ENCODE measurements at places on chromosomes 3 and 15.

DNA sequence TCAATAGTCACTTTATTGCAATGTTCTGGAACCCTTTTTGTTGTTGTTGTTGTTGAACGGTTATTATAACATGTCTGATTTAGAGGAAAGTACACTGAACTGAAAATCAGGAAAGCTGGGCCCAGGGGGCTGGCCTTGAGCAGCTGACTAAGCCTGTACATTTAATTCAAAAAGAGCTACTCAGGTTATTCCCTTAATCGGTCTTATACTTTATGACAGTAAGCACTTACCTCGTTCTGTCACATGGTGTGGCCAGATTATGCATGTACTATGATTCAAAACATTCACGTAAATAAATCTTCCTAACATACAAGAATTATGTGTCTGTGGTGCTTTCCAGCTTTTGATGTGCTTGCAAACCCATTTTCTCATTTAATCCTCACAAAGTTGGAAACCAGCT, 382.5 kb upstream of the TPRG1 start:
- no peak for DNase-seq

DNA sequence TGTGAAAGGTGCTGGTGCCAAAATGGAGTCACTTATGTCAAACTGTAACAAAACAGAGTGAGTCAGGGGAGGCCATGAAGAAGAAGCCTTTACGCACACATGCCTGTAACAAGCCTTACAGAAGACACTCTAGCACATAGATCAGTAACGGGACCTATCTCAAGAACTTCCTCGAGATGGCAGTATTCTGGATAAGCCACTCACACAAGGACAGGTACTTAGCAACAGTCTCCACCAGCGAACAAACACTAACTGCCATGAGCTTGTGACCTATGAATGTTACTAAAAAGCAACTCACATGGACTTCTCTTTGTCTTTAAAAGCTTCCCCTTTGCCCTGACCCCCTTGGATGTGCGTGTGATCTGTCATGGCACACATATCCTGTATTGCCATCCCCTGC, 235.1 kb downstream of the CD47 start:
- DNase-seq = no peak

DNA sequence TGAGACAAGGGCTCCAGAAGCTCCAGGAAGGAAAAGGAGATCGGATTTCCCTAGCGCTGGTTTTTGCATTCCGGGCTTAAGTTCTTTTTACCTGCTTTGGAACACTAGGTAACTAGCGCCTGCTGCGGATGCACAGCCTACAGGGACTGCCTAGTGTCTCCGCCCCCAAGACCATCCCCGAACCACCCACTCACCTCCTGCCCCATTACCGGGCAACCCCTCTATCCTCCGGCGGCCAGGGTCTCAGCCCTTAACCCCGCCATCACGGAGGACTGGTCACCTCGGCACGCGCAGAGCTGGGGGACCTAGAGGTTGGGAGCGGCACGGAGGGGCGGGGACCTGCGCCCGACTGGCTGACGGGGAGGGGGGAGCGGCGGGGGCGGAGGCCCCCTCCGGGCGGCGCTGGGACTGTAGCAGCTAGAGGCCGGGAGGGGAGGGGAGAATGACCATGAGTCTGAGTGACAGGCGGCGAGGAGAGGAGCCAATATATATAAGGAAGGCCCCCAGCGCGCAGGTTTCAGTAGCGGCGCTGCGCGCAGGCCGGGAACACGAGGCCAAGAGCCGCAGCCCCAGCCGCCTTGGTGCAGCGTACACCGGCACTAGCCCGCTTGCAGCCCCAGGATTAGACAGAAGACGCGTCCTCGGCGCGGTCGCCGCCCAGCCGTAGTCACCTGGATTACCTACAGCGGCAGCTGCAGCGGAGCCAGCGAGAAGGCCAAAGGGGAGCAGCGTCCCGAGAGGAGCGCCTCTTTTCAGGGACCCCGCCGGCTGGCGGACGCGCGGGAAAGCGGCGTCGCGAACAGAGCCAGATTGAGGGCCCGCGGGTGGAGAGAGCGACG, at the start of gene DLL4:
Gene DLL4 (plus strand): TSS at position 520 of the 839 bp plus-strand sequence. CDS start 329 bp downstream, outside the sequence.
- no peak for DNase-seq

DNA sequence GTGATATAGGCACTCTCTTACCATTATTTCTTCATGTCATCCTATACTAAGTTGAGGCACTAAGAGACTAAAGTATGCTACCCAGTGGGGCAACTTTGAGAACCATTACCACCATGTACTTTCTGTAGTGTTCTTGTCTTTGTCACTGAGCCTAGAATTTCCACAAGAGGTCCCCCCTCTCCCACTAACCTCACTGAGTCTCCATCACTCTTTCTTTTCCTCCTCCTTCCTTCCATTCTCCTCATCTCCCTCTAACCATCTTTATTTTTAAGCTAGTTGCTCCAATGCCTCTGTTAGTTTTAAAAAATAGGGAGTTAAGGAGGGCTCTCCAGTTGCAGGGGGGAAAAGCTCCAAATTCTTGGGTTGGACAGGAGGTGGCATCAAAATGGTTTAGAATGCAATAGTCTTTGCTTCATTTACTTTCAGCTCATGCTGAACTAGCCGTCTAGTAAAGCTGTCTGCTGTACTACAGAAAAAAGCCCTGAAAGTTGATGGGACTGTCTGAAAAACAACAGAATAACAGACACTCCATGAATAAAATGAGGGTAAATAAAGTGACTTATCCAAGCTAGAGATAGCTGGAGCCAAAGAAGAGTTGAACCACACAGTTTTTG, 85.1 kb upstream of the MYRIP start:
- no peak for DNase-seq

DNA sequence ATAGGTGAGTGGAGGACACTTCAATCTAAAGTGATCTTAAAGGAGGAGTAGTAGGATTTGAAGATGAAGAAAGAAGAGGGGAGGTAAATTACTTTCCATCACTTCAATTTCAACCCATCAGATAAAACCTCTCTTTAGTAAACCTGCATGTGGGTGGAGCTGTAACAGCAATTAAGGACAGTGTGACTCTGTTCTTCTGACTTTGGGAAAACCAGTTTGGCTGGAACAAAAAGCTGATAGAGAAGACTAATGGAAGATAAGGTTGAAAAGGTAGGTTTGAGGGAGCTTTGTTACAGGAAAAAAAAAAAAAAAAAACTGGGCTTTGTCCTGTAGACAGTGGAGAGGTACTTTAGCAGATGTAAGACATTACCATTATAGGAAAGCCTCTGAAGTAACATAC, 4.5 kb upstream of the GSK3B start:
- DNase-seq = no peak

- DNase-seq = no peak
Measured at GRCh38 chr3:46759239-46760167, 41.8 kb upstream of the PRSS50 start.

DNA sequence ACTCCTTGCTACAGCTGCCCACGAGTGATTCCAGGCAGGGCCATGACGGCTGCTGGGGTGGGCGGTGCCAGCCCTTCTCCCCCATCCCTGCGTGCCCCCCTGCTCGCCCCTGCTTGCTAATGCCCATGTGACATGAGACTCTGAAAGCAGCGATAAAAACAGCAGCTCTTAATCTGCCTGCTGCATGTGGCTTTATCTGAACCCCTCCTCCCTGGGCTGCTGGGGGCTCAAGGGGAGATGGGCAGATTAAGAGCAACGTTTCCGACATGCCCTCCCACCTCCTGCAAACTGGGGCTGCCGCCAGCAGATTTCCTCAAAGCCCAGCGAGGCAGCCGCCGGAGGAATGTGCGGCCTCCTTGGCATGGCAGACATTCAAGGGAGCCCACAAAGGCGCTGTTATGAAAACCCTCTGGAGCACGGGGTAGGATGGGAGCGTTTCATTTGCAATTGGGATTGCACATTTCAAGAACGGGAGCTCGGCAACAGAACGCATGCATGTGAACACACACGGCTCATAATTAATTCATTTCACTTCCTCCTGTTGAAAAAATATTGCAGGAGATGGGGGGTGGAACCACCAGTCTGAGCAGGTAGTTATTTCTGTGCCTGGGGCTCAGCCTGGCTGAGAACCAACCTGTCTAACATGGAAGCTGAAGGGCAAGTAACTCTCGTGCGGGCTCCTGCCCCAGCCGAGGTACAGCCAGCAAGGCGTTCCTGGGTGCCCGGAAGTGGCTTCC, 504.2 kb upstream of the PROK2 start:
- DNase-seq = no peak

DNA sequence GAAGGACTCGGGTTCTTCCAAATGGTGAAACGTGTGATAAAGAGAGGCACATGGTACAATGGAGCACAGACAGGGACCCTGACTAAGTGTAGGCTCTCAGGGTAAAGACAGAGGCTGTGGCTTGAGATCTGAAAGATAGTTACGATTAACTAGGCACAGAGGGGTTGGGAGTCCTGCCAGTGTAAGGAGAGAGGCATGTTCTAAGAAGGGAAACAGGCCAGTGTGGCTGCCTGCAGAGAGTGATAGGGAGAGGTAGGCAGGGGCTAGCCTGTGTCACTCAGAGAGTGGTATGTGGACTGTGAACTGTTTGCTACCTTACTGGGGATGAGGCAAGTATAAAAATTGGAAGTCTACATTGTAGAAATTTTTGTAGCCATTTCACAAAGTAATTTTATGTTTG, 109.5 kb downstream of the PEX5L start:
- no peak for DNase-seq

GRCh38 chr3:15488002-15488401, 33.5 kb downstream of the COLQ start:
- DNase-seq = no peak

DNA sequence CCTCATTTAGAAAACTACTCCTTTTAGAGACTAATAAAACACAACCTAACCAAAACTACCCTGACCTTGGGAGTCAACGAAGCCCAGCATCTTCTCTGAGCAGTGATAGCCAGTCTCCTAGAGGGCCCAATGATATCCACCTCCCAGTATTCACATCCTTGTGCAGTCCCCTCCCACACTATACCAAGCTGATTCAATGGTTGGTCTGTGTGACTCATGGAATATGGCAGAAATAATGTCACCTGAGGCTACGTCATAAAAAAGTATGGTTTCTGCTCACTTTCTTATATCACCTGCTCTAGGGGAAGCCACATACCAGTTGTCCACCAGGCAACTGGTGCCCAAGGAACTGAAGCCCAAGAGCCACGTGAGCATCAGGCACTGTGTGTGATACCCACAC, 21.4 kb upstream of the USF3 start:
- no peak for DNase-seq

GRCh38 chr3:175410251-175410650, 551.1 kb downstream of the NAALADL2 start:
- DNase-seq = no peak

DNA sequence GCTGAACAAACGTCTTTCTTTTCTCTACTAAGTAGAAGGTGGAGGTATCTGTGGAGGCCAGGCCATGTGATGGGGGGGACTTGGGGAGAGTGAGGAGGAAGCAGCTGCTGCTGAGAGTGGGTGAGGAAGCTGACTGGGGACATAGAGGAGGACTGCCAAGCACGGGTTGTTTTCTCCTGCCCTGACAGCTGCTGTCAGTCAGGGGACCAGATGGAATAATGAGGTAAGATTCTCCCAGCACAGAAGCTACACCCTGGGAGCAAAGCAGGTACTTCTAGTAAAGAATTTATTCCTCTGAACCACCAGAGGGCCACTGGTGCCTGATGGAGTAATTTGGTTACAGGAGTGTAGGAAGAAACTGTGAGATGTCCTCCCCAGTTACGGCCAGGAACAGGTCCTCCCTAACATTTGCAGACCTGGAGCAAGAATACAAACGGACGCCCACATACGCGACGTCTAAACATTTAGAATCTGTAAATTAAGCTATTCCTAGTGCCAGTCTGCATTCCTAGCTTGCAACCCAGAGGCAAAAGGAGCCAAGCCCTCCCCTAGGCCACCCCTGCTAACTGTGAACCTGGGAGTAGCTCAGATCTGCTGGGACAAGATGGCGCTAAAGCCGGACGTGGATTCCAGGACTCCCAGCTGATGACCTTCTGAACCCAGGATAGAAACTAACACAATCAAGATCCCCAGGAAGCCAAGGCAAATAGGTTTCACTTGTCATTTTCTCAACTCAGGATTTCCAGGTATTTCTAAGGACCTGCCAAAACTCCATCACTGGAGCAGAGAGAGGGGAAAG, 14.8 kb downstream of the CRYGS start:
- no peak for DNase-seq

DNA sequence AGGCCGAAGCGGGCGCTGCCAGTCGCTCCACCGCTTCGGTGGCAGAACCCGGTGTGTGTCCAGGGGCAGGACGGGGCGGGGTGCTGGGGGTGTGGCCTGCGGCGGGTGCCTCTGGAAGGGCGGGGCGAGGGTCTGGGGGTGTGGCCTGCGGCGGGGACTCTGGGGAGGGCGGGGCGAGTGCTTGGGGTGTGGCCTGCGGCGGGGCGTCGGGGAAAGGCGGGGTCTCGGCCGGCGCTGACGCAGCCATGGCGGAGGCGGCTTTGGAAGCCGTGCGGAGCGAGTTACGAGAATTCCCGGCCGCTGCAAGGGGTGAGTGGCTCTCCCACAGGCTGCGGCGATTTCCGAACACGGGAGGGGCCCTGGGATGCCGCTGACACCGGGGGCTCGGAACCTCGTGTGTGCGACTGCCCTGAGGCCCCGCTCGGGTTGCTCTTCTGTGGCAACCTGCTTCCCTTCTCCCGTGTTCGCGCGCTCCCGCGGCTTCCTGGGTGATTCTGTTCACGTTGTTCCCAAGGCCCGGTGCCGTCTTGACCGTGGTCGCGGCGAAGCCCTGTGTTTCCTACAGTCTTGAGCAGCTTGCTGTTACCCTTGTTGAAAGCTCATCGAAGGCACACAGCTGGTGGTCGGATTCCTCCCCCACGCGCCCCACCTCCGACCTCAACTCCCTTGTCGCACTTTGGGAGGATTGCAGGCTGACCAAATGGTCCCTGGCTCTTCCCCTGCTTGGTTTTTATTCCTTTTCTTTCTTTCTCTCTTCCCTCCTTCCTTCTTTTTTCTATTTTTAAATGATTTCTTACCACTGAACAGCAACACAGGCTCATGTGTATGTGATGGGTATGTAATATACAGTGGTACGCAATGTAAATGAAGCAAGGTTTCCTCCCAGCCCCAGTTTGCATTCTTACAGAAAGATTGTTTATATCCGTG, at the start of gene JMJD7:
Gene JMJD7 (plus strand): TSS at position 213 of the 927 bp plus-strand sequence. CDS start 33 bp downstream, at position 246.
- peak; percentile 91 for DNase-seq

GRCh38 chr3:177488740-177489139, 291.5 kb upstream of the TBL1XR1 start:
- no peak for DNase-seq

GRCh38 chr15:73928971-73929627, 2.8 kb downstream of the LOXL1 start:
- DNase-seq = no peak

GRCh38 chr3:173660645-173661299, 263.2 kb downstream of the NLGN1 start:
- no peak for DNase-seq

GRCh38 chr15:58505581-58505980, 73.8 kb downstream of the LIPC start:
- no peak for DNase-seq

Data from activated naive CD4-positive, alpha-beta T cell treated with anti-CD3 and anti-CD28 coated beads, Interleukin-2, amount 50 U/mL, for 72 hours (primary cell).